Colonic mucosa (tissue), 4 donors: ENCODE measurements at places on chromosomes 2 and 18.

DNA sequence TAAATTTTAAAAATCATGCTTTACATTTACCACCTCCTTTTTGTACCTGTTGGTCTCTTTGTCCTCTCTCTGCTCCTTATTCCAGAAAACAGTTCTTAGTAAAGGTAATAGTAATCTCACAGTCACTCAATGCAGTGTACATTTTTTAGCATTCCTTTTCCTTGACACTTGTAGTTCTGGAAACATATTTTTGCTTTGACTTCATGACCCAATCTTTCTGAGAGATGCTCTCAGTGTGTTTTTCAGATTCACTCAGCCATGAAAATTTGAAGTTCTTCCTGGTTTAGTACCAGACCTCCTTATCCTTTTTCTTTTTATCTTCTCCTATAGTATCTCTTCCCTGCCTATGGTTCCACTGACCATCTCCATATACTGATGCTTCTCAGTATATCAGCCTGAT lies 747.5 kb upstream of the ZEB2 start:
- DNase-seq: no peak

- no peak for DNase-seq
These were observed 9.6 kb downstream of the SERPINB2 start for GRCh38 chr18:63897072-63897471.

GRCh38 chr2:120401275-120402066 lies 55.5 kb downstream of the INHBB start:
- no peak for DNase-seq

- DNase-seq: peak; percentile 73
These were observed 1.5 kb downstream of the EPAS1 start for GRCh38 chr2:46298522-46299353.

- no peak for DNase-seq
These were observed 44.5 kb upstream of the KCNE4 start for GRCh38 chr2:223007531-223007930.

GRCh38 chr2:65282477-65283053 lies 54.9 kb downstream of the ACTR2 start:
- DNase-seq: no peak

DNA sequence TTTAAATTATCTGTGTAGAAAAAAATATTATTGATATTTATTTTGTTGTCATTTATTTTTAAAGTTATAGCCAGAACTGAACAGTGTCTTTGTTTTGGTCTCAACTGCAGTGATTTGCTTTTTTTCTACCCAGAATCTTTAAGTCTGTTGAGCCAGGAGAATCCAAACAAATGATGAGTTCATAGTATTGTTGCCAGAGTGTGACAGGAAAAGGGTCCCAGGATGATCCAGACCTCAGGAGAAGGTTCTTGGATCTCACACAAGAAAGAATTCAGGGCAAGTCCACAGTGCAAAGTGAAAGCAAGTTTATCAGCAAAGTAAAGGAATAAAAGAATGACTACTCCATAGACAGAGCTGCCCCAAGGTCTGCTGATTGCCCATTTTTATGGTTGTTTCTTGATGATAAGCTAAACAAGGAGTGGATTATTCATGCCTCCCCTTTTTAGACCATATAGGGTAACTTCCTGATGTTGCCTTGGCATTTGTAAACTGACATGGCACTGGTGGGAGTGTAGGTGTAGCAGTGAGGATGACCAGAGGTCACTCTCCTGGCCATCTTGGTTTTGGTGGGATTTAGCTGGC lies 127.1 kb downstream of the AGPS start:
- peak; percentile 25 for DNase-seq

- DNase-seq: no peak
These were observed 140.5 kb downstream of the PTH2R start for GRCh38 chr2:208546860-208547650.
